ENCODE measurements at places on chromosomes 2 and 18. TPM values are rescaled to one million over a fixed set of nuclear protein-coding genes. Genes with fewer than 3 reads are reported as not detected.
A peak's percentile ranks its signal among the peaks of the same experiment; 100 is the strongest.

GRCh38 chr2:226977775-226978190 lies 141.9 kb downstream of the RHBDD1 start:
- DNase-seq = no peak

- DNase-seq = no peak
Observed at GRCh38 chr2:135951041-135951583, 34.3 kb downstream of the DARS1 start.

GRCh38 chr2:32656069-32656468 lies 28.2 kb downstream of the TTC27 start:
- DNase-seq = no peak

GRCh38 chr2:74020702-74021406 lies 36.1 kb downstream of the TET3 start:
- no peak for DNase-seq

DNA sequence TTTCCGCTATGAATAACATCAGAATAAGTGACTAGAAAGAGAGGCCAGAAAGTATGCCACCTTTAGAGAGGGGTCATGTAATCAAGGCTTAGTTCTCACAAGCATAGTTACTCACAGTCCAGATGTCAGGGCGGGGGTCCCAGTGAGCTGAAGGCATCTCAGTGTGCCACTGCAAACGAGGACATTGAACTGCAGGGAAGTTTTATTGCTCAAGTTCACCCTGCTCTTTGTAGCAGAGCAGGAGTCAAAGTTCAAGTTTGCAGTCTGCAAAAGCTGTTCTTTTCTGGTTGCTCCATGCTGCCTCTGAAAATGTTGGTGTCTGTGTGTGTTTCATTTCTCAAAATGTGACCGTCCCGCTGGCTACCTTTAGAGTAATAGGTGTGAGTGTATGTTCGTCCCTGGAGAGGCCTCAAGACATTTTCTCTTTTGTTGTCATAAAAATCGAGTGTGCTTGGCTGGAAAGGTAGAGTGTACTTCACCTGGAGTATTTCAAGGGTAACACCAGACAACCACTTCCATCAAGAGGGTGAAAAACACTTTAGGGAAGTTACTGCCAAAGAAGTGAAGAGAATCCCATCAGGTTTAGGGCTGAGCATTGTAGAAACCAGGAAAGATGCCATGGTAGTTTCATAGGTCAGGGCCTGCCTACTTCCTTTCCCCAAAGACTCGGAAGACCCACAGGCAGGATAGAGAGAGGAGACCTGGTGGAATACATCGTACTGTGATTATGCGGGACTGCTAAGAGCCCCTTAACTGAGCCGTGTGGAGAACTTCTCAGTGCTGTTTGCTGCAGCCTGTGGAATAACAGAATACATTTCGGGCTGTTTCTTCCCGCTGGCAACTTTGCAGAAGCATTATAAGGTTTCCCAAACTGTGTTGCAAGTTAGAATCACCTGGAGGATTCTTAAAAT lies 89.9 kb downstream of the LYPD6 start:
- DNase-seq = no peak

DNA sequence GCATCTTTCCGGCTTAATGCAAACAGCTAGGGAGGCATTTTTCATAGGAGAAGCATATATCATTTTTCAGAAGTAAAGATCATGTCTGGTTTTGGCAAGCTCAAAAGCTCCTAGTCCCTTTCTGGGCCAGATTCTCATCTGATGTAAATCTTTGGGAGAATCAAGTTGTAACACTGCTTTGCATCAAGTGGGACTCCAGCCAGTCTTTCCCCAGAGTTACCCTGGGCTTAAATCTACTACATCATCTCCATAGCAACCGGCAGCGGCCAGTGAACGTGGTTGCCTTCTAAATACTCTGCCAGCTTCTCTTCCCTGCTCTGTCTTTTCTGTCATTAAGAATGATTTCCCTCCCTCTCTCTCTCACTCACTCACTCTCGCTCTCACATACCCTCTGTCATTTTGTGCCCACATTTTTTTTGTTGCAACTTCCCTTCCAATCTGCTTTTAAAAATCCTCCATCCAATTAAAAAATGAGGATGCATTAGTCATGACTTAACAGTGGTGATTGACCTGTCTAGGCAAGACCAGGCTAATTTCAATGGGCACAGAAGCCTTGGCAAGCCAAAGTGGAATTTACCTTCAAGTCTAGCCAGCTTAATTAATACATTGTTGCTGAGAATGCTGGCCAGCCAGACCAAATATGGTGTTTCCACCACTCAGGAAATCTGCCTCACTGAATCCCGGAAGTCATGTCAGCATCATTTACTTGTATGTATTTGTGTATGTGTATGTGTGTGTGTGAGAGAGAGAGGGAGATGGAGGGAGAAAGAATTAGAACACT lies 93.0 kb downstream of the NRP2 start:
- no peak for DNase-seq

- no peak for DNase-seq
Observed at GRCh38 chr2:16092861-16093638, 152.7 kb downstream of the MYCN start.

DNA sequence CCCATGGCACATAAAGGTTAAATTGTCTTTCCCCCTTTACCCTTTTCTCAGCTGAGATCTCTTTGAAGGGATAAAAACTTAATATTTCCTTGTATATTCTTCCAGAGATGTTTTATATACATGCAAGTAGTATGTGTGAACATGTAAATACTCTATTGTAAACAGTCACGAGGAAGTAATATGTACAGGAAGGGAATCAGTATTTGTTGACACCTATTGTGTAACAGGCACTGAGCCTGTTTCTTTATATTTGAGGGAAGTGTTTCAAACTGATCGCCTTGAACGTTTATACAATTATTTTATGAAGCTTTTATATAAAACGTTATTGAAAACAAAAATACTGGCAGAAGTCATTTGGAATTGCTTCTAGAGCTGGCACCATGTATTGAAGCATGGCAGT lies 13.2 kb downstream of the RALBP1 start:
- no peak for DNase-seq

DNA sequence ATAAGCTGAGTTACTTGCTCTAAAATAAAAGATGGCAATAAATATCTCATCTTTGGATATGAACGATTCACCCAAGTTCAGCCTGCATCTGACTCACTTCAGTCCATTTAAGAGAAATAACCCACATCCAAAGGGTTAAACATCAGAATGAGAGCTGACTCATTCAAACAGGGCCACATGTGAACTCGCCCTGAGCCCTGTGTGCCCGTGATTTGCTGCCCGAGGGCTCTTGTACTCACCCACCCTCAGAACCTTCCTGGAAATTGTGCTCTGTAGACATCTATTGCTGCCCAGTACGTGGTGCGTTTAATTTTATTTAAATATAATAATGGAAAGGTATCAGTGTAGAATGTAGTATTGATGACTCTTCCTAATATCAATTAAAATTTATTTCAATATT lies 66.9 kb upstream of the RBM44 start:
- DNase-seq = no peak

GRCh38 chr2:24009680-24010476 lies at the start of gene MFSD2B:
Gene MFSD2B (plus strand): TSS chr2:24010085. CDS start chr2:24010097, 12 bp downstream.
- DNase-seq = no peak

DNA sequence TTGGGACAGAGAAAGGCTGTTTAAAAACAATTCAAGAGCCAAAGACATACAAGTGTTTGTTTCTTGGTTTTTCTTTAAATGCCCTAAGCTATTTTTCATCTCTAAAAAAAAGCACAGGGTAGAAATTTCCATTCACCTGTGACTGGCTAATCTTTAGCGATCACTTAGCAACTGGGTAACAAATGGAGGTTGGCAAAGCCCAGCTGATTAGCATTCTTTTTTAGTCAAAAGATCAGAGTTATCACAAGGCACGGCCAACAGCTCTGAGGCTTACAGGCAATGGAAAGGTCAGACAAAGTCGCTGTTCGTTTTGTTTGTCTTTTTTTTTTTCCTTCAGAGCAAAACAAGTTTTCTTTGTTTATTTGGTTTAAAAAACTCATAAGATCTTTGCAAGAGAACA lies 29.0 kb upstream of the TTR start:
- no peak for DNase-seq

DNA sequence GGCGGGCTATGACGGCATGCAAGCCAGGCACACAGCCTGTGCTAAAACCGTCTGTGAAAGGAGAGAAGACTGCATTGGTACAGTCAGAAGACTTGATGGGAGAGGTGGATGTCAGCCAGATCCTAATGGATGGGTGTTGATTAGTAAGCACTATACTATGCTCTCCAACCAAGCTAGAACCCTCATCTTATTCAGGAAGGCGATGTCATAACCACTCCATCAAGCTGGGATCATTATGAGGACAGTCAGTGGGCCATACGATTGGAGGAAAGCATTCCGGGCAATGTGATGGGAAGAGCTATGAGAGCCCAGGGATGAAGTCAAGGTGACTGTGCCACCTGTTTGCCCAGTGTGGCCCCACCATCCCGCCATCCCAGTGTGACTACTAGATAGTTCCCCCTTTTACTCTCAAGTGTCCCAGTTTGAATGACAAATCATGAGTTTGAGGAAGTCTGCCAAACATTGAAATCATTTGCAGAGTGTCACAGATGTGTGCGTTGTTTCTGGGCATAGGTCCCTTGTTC lies 66.4 kb downstream of the MRPS9 start:
- no peak for DNase-seq

GRCh38 chr2:25996844-25997243 lies 14.5 kb upstream of the KIF3C start:
- DNase-seq = no peak

DNA sequence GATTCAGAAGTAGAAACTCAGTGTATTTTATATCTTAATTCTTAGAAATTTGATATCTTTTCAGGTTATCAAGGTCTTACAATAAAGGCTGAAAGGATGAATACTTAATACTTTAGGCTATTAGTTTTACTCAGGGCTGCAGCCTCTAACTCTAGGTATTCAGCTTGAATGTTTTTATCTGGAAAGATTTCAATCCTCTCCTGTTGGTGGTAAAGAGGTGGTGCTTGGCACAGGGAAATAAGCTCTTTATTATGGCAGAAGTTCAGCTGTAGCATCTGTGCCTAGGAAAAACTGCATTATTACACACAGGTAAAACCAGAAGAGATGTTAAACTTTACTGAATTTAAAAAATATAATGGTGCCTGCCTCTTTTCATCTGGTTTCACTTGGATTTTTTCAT lies 11.1 kb downstream of the ACVR2A start:
- no peak for DNase-seq

DNA sequence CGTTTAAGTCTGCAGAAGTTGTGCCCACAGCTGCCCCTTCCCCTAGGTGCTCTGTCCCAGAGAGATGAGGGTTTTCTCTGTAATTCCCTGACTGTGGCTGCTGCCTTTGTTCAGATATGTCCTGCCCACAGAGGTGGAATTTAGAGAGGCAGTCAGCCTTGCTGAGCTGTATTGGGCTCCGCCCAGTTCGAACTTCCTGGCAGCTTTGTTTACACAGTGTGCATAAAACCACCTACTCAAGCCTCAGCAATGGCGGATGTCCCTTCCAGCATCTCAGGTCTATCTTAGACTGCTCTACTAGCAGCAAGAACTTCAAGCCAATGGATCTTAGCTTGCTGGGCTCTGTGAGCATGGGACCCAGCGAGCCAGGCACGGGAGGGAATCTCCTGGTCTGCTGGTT lies 48.1 kb downstream of the LHCGR start:
- no peak for DNase-seq

GRCh38 chr2:65300761-65301711 lies 73.4 kb downstream of the ACTR2 start:
- DNase-seq = peak; percentile 78

DNA sequence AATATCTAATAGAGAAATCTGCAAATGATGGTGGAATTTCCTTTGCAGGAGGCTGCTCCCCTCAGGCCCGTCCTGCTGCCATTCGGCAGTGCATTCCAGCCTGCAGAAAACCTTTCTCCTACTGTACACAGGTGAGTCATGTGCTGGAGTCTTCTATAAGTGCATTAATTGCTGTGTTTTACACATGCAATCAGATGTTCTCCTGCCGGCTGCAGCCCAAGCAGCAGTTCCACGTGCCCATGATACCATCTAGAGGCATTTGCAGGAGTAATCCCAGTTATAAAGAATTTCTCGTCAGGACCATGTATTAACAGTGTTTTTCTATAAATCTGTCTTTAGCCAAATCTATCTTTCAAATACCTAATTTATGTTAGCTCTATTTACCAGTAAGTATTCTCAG lies 304.7 kb upstream of the HNMT start:
- DNase-seq = no peak

DNA sequence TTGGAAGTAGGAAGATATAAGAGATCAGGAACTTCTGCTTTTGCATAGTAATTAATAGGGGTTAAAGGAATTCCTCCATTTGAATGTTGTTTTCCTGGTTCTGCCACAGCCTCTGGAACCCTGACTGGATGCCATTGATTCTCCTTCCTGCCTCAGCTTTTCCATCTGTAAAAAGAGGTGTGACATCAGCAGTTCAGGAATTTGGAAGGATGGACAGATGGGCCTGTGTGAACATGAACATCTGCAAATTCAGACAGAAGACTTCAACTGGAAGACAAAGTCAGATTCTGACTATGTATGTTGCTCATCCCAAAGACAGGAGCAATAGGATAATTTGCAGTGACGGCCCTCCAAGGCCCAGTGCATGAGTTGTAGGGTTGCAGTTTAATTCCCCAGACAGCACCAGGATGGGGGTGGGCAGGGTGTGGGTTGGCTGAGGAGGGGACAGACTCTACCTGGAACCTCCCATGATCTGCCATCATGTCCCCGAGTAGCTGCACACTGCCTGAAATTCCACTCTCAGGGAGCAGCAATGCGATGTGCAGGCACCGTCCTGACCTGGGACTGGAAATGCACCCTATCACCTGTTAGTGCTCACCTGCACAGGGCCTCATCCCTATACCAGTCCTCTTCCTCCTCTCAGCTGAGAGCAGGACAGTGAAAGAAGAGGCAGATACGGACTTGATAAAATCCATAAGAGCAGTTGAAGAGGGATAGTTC lies 98.9 kb upstream of the EPAS1 start:
- no peak for DNase-seq

DNA sequence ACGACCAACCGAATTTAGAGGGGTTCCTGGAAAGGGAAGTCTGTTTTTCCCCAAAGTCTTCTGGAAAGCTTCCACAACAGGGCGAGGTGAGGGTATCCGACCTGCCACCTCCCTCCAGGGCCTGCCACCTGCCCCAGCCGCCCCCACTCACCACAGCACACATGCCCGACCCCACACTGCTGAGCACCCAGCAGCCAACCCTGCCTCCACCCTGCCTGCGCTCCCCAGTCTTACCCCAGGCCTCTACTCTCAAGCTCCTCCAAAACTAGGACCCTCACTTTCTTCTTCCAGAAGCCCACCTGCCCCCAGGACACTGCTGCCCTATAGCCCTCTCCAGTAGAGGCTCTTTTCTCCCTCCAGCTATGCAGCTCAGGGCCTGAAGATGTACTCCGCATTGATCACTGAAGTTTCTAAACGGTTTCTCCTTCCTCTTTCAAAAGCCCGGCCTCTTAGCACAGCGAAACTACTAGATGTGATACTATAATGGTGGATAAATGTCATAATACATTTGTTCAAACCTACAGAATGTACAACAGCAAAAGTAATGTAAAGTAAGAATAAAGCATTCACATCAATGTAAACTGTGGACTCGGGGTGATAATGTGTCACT lies 128.8 kb upstream of the SLC1A4 start:
- DNase-seq = no peak

The ICA1L gene
- total RNA-seq = 1.5 TPM

The FABP1 gene
- total RNA-seq = not detected

The STK25 gene
- 81.3 TPM for total RNA-seq

The CRIM1 gene
- 1.7 TPM for total RNA-seq

The DES gene
- not detected for total RNA-seq

The RUFY4 gene
- total RNA-seq = 0.78 TPM

The GMCL1 gene
- 29.8 TPM for total RNA-seq

The FBLN7 gene
- total RNA-seq = 27.2 TPM

The MRPL30 gene
- total RNA-seq = 8.6 TPM

The NDUFS1 gene
- total RNA-seq = 34.3 TPM

The ALLC gene
- total RNA-seq = not detected

The SERPINB11 gene
- not detected for total RNA-seq

The FSIP2 gene
- total RNA-seq = 0.96 TPM

The PXDN gene
- total RNA-seq = 0.47 TPM

The RGPD4 gene
- total RNA-seq = 0.63 TPM

The UNC80 gene
- total RNA-seq = not detected

Data from CD4-positive, alpha-beta T cell (primary cell).